ENCODE measurements at places on chromosomes 3 and 15. TPM values are rescaled to one million over a fixed set of nuclear protein-coding genes. Genes with fewer than 3 reads are reported as not detected.

Gene FBXO40
- not detected for total RNA-seq

Gene TNIK
- 61.7 TPM for total RNA-seq

Gene SLC15A2
- 0.36 TPM for total RNA-seq

Gene TMC3
- not detected for total RNA-seq

Gene CKMT1B
- total RNA-seq, result not detected

Gene PARP16
- 4.2 TPM for total RNA-seq

Gene TNFAIP8L3
- total RNA-seq, result 60.8 TPM

Gene SAMMSON
- not detected for total RNA-seq

Gene TTLL13
- total RNA-seq, result not detected

Gene GUCA1C
- not detected for total RNA-seq

Gene ATP2C1
- 94.6 TPM for total RNA-seq

Gene RTP2
- not detected for total RNA-seq

Gene A4GNT
- total RNA-seq, result not detected

Gene CELF6
- not detected for total RNA-seq

Gene CLDN1
- 0.27 TPM for total RNA-seq

Gene LMAN1L
- under 0.01 TPM for total RNA-seq

Gene P2RY14
- total RNA-seq, result not detected

Gene AMOTL2
- 104 TPM for total RNA-seq

Gene GOLGA8M
- total RNA-seq, result not detected

Gene PP2D1
- total RNA-seq, result not detected

Gene ACP3
- total RNA-seq, result not detected

Gene PTH1R
- total RNA-seq, result not detected

Gene ACAN
- 0.22 TPM for total RNA-seq

Gene LEKR1
- 0.40 TPM for total RNA-seq

Gene EPHA3
- not detected for total RNA-seq

Gene HTR3E
- not detected for total RNA-seq

Gene ANKRD34C
- not detected for total RNA-seq

Gene LDHAL6B
- total RNA-seq, result not detected

Gene SNTN
- not detected for total RNA-seq

Gene GOLGA8T
- total RNA-seq, result not detected

Gene GOLGA8J
- not detected for total RNA-seq

Gene PSMA4
- 449 TPM for total RNA-seq

Gene PLAAT1
- 0.13 TPM for total RNA-seq

Gene LRRC2
- total RNA-seq, result 0.14 TPM

Gene MASP1
- 0.27 TPM for total RNA-seq

Gene ZBTB47
- 10.0 TPM for total RNA-seq

Gene PLSCR5
- total RNA-seq, result not detected

Gene GOLGA6L4
- total RNA-seq, result 2.3 TPM

Gene POLR2H
- 123 TPM for total RNA-seq

Gene TXNRD3
- 9.8 TPM for total RNA-seq

Gene GOLGA8G
- not detected for total RNA-seq

Gene SNX22
- 1.5 TPM for total RNA-seq

Data from thoracic aorta endothelial cell (primary cell).